ENCODE measurements at places on chromosomes 6 and 20.

- DNase-seq = no peak
These were observed 7.3 kb upstream of the TENT5A start for GRCh38 chr6:81759782-81760181.

DNA sequence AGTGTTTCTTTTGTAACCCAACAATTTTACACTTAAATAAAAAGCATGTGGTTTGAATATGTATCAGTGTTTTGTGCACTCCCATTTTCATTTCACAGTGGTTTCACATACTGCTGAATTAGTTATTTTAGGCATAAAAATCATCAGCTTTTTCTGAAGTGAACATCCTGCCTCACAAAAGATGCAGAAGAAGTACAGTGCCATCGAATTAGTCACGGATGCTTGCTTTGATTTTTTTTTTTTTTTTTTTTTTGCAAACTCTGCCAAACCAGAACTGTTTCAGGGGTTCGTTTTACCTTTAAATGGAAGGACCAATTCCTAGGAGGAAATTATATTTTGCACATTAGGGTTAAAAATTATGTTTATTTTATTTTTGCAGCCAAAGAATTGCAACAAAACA, 158.6 kb downstream of the RPS12 start:
- DNase-seq = peak; percentile 23

DNA sequence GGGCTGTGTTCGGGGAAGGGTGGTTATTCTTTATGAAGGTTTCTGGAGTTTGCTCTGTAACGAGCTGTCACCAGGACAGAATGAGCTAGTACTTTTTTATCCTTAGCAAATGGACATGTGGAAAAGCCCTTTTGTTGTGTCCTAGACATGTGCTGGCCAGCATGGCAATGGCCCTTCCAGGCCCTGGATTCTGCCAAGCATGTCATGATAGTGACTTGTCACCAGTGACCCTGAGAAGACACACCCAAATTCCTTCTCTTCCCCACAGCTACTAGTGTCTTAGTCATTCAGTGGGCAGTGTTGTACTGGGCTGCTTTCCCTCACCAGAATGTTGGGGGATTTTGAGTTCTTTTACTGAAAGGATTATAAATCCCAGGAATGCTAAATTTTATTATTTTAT, 74.0 kb upstream of the XRN2 start:
- no peak for DNase-seq

DNA sequence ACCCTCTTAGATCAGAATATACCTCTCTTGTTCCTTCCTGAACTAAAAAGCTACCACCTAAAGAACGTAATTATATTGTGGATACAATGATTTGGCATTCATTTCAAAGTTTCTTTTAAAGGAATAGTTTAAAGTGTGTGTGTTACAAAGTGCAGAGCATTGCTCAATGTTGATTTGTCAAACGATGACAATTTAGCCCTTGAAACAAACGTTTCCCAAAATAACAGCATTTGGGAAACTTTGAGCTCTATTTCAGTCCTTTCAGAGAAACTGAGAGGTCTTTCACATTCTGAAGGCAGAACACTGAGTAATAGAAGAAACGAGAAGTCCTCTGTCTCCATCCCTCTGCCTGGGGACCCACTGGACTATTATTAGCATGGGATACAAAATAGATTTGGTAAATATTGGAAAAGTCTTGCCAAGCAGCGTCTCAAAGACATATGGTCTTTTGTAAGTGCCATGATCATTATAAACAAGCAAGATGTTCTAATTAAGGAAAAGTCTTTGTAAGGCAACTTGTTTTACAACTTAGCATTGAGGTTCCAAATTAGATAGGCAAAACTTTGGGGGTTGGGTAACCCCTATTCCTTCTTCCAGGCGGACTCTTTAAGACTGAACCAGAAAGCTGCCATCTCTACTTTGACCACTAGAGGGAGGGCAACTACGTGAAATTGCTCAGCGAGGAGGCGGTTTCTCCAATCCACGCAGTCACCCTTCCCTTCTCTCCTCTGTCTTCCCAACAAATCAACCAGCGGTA, 208.8 kb downstream of the RNF144B start:
- peak; percentile 60 for DNase-seq

All from foreskin melanocyte (primary cell).